ENCODE measurements at places on chromosomes 13 and 19. TPM values are rescaled to one million over a fixed set of nuclear protein-coding genes. Genes with fewer than 3 reads are reported as not detected.

RASGRP4 gene
- not detected for total RNA-seq

ACTL9 gene
- total RNA-seq = not detected

SMIM44 gene
- not detected for total RNA-seq

TBXA2R gene
- 2.9 TPM for total RNA-seq

N4BP2L1 gene
- 1.8 TPM for total RNA-seq

XRCC1 gene
- 37.3 TPM for total RNA-seq

Data from endothelial cell of umbilical vein (primary cell).